ENCODE measurements at places on chromosomes 2 and 18.

DNA sequence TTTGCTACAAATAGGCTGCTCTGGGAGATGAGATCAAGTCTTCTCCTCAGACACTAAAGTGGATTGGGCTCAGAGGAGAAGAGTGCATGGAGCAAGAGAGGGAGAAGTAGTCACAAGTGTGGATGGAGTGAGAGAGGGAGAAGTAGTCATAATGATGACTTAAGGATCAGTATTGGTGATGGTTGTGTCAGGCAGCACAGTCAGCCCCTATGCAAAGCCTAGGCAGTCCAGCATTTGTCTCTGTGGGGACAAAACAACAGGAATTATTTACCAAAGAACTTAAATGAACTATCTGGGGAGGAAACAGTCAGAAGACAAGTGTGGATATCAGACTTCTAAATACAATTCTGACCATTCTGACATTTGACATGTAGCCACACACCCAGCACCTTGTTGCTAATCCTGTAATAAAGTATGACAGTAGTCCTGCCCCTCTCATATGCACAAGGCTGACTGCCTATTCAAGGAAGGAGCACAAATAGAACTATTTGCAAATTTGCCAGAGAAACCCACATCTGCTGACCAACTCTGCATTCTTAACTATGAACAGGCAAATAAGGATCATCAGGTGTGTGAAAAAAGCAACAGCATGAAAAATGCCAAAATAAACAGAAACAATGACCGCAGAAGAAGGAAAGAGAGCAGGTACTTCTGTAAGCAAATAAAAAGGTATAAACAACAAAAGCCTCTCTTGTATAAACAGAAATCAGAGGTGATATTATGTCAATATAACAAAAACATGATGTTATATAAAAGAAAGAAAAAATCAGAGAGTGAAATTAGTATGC lies 1597.9 kb upstream of the ACVR2A start:
- no peak for DNase-seq

DNA sequence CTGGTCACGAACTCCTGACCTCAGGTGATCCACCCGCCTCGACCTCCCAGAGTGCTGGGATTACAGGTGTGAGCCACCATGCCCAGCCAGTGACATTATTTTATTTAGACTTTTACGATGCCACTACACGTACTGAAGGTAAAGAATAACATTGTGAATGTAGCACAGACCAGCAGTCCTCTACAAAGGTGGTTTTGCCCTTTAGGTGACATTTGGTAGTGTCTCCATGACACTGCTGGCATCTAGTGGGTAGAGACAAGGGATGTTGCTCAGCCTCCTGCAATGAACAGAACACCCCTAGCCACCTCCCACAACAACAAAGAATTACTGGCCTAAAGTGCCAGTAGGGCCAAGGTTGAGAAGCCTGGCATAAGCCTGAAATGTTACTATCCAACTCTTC lies 69.5 kb downstream of the MYOM1 start:
- no peak for DNase-seq

- no peak for DNase-seq
These were observed 33.2 kb downstream of the SNED1 start for GRCh38 chr2:241031436-241032165.

- DNase-seq = no peak
These were observed 141.4 kb downstream of the ZEB2 start for GRCh38 chr2:144378551-144378950.

DNA sequence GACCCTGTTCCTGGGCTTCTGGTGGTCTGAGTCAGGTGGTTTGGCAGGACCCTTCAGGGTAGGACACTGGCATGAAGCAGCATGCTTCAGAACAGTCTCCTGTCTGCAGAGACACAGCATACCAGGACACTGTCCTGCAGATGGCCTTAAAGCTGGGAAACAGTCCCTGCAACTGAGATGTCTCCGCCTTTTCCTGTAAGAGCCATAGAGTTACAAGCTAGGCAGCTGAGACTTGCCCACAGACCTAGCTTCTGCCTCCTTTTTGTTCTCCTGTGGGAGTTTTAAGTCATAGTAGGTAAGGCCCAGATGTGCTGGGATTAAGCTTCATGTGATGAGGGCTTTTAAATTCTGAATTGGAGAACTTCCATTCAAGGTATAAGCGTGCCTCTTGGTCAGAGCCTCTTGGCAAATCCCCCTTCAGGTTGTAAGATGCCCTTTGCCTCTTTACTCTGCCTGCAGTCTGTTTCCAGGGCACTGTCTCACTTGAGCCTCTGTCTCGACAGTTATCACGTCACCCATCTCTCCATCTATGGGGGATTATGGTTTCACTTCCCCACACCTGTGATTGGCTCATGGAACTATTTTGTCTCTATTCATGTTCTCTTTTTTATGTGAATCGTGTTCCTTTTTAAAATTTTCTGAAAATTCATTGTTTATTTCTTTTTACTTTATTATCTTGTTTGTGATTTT lies 51.8 kb downstream of the COA5 start:
- DNase-seq = no peak

DNA sequence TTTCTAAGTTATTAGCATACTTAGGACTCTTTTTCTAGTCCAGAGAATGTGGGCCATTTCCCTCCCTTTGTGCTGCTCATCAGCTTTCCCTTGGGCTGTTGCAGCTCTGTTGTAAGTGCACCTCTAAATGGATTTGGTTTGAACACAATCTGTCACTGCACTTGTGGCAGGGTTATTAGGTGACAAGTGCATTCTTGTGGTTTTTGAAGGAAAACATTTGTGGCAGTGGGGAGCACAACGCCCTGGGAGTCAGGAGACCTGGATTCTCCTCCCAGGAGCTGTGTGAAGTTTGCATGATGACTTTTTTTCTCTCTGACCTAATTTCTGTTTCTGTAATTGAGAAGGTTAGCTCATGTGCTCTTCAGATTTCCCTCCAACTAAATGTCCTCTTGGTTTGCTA lies 630.9 kb upstream of the FAM98A start:
- no peak for DNase-seq

- DNase-seq = no peak
These were observed 137.3 kb downstream of the TWIST2 start for GRCh38 chr2:238985041-238985729.

- DNase-seq = no peak
These were observed 13.2 kb downstream of the MAP4K4 start for GRCh38 chr2:101710471-101711318.

DNA sequence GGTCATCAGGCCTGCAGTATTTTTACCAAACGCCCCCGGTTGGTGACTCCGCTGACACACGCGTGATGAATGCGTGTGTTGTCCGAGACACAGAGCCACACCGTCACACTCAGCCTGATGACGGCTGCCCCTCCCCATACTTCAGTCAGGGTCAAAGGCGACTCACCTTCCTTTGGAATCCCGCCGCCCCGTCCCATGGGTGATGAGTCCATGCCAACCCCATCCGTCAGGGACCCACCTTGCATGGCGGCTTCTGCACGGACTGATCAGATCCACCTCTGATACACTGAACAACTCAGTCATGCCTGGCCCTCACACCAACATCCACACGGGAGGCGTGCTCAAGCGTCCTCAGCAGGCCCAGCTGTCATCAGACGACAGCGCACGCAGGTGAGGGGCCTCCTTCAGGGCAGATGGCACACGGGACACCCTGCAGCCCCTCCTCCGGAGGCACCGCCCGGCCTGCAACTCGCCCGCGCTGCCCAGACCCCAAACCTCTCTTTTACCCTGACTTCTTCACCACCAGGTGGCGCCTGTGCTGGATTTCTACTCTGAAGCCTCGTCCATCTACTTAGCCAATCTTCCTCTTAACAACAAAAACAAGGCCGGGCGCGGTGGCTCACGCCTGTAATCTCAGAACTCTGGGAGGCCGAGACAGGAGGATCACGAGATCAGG lies 89.2 kb downstream of the ZNF516 start:
- DNase-seq = peak; percentile 83

Measured in testis (tissue), 5 donors.